Stimulated activated CD8-positive, alpha-beta memory T cell treated with anti-CD3 and anti-CD28 coated beads, Interleukin-7, amount 100 ng/mL, for 24 hours (primary cell): ENCODE measurements at places on chromosomes 4 and X.

- no peak for DNase-seq
These were observed 923.8 kb downstream of the RAPGEF2 start for GRCh38 chr4:160026721-160027120.

- DNase-seq: peak; percentile 29
These were observed 37.3 kb downstream of the ACOX3 start for GRCh38 chr4:8403173-8403753.

DNA sequence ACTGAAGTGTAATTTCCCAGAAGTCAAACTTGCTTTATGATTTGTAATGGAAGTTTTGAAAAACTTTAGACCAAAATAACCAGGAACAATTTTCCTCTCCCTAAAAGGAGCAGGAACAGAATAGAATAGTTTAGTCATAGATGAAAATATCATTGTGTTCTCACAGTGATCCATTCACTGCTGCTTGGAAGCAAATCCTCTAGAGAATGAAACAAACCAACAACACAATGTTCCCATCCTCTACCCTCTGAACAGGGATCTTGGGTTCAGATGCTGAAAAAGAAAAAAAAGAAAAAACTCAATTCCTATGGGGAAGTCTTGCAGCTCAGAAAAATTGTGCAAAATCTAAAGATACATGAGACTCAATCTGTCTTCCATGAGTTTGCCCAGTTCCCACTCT is 12.2 kb downstream of the DSPP start:
- DNase-seq: no peak

DNA sequence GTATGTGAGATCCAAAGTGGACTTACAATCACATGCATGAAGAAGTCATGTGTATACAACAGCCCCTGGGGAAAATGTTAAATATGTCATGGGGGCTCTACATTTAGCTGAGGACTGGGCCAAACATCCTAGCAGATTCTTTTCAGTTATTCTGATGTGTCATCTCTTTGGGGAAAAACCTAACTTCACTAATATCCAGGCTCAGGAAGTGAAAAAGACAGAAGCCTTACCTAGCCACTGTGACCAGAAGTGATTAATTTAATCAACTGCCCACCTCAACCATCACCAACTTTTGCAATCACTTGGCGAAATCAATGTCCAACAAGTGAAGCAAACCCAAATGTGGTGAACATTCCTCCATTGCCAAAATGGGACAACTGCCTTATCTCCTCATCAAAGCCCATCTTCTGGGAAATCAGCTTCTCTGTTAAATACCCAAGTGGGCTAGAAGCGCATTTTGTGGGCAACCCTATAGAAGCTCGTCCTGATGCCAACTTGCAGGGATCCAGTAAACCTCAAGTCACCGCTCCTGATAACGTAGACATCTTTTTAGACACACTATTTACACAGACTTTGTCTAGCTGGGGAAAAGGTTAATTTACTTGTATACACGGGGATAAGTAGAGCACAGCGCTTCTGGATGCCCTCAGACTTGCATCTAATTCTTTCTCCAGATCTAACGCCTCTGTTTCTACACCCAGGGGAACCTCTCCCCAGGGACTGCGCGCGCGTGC is 1.4 kb upstream of the HHIP start:
- no peak for DNase-seq

GRCh38 chrX:52852110-52852860 is 15.6 kb downstream of the XAGE3 start:
- DNase-seq: no peak
